Motor neuron (in vitro differentiated cells): ENCODE measurements at places on chromosomes 1 and 21. TPM values are rescaled to one million over a fixed set of nuclear protein-coding genes. Genes with fewer than 3 reads are reported as not detected.

The VHLL gene
- 3.1 TPM in 1 of 2 replicates, not detected in the other for total RNA-seq

- peak; percentile 88 for ATAC-seq
Observed at GRCh38 chr1:208280681-208281450, 36.7 kb upstream of the PLXNA2 start.

The FMO1 gene
- total RNA-seq = not detected in 2 replicates

The CFAP141 gene
- not detected in 2 replicates for total RNA-seq

GRCh38 chr1:26697431-26697977, 1.7 kb downstream of the ARID1A start:
- ATAC-seq = no peak
